ENCODE measurements at places on chromosomes 2 and 18. TPM values are rescaled to one million over a fixed set of nuclear protein-coding genes. Genes with fewer than 3 reads are reported as not detected.

Gene SLC5A7
- total RNA-seq, result 0.30 TPM

Gene NT5C1B
- total RNA-seq, result not detected

DNA sequence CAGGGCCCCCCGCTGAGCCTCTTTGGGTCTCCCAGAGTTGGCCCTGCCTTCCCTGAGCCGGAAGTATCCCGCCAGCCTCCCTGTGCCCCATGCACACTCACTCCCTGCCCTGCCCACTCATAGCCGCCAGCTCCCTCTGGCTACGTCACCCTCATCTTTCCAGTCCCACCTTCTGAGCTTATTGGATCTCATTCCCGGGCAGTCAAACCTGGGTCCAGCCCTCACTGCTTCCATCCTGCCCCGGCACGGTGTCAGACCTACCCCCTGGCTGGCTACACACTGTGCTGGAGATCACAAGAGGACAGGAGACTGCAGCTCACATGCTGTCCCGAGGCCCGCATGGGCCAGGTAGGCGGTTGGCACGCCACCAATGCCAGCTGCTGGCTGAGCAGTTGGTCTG is 147.2 kb downstream of the ASB1 start:
- no peak overlapping the region for H3K27ac ChIP-seq
- peak; percentile 72 for DNase-seq
- H3K4me3 ChIP-seq, result no peak overlapping the region
- H3K27me3 ChIP-seq, result no peaks in the 10 kb centered on the region

- H3K4me1 ChIP-seq, result no peaks in the 10 kb centered on the region
- DNase-seq, result no peak
- no peaks in the 10 kb centered on the region for H3K27me3 ChIP-seq
These were observed 32.5 kb downstream of the GPR45 start for GRCh38 chr2:105274046-105274445.

GRCh38 chr2:71507476-71507875 is 54.1 kb downstream of the DYSF start:
- no peaks in the 10 kb centered on the region for H3K36me3 ChIP-seq
- no peak overlapping the region for H3K27ac ChIP-seq
- H3K27me3 ChIP-seq, result no peaks in the 10 kb centered on the region
- no peak for DNase-seq
- peaks cover 27% of the 10 kb centered on the region for H3K4me1 ChIP-seq

DNA sequence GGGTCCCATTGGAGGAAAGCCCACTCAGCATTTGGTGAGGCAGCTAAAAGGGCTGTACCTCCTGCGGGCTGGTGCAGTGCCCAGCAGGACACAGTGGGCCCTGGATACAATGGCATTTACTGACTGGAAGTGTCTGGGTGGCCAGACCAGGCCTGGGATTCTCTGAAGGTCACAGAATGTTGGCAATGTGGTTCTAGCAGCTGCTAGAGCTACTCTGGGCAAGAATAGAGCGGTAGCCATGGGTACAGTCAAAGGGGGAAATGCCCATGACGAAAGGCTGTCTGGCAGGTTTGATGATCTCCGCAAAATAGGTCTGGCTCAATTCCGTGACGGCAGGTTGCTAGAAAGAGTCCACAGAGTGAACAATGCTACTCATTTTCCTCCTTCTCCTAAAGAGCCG is 241.8 kb downstream of the AFF3 start:
- H3K27ac ChIP-seq, result no peak overlapping the region
- H3K36me3 ChIP-seq, result no peaks in the 10 kb centered on the region
- H3K4me3 ChIP-seq, result no peak overlapping the region
- DNase-seq, result no peak
- H3K27me3 ChIP-seq, result no peaks in the 10 kb centered on the region
